ENCODE measurements at places on chromosomes 5 and 9.

DNA sequence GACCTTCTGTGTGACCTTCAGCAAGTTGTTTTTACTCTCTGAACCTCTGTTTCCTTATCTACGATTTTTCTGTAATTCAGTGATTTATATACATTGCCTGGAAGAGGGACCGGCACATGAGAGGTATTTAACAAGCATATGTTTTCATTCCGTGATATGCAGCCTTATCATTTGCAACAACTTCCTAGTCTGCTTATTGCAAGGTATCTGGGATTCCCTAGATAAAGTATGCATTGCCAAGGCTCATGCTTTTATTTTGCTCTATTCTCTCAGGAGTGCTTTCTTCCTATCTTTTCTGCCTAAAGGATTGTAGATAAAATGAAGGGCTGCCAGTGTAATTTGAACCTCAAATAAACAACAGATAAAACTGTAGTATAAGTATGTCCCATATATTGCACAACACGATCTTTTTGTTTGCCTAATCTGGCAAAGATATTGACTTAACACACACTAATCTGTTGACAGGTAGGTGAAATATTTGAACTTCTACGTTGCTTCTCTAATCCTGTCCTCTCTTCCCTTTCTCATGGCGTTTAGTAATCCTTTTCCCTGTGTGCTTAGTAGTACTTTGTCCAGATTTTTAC is 377.2 kb upstream of the TNC start:
- no peak for DNase-seq

- DNase-seq = no peak
Observed at GRCh38 chr5:139692679-139693308, 44.6 kb downstream of the CXXC5 start.

- no peak for DNase-seq
Observed at GRCh38 chr5:137819766-137820165, 47.9 kb upstream of the MYOT start.

DNA sequence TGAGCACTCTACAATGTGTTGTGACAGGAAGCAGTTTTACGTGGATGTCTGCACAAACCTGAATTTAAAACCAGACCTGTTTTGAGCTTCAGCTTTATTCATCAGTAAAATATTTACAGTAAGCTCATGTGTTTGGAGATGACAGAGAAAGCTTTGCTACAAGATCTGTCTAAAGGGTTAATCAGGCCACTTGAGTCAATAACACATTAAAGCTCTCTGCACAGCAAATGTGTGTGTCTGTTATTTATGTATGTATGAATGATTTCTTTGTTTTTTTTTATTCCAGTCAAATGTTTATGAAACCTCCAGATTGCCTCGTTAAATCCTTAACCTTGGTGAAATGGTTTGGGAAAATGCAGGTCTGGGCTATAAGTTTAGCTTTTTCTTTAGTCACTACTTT is 77.3 kb upstream of the SREK1 start:
- no peak for DNase-seq

DNA sequence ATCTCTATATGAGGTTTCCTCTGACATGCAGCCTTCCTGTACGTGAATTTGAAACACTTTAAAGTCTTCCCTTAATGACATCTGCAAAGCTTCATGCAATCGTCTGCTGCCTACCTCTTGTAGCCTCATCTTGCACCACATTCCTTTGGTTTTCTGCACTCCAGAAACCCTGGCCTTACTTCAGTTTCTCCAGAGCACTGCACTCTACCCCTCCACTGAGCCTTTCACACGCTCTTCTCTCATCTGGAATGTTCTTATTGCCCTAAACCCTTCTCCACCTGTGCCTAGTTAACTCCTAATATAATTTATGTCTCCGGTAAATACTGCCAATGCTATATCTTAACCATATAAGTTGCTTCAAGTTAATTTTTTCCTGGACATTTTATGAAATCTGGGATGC is 168.8 kb upstream of the SLC27A6 start:
- DNase-seq = no peak

DNA sequence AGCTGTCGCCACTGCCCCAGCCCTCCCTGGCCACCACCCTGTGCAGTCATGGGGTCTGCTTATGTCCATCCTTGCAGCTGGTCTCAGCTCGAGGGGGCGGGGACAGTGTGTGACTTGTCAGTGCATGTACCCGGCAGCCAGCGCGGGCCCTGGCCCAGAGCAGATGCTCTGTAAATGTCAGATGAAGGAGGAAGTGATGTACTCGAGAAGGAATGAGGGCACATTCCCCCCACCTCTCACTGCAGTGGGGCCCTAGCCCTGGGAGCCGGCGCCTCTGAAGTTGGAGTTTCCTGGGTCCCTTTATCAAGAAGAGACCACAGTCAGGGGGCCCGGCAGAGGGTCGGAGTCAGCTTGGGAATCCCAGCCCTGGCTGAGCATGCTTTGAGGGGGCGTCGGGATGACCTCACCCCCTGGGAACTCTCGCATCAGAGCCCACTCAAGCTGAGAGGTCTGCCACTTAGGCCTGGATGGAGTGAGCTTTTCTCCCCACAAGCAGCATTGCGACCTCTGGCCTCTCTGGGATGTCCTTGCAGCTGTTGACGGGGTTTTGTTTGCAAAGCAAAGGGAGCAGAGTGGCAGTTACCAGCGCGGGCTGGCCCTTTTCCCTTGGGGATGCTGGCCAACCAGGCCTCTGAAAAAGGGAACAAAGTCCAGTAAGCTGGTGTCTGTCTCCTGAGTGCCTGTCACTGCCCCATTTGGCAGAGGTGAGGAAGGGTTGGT is 19.0 kb downstream of the NEURL1B start:
- no peak for DNase-seq

DNA sequence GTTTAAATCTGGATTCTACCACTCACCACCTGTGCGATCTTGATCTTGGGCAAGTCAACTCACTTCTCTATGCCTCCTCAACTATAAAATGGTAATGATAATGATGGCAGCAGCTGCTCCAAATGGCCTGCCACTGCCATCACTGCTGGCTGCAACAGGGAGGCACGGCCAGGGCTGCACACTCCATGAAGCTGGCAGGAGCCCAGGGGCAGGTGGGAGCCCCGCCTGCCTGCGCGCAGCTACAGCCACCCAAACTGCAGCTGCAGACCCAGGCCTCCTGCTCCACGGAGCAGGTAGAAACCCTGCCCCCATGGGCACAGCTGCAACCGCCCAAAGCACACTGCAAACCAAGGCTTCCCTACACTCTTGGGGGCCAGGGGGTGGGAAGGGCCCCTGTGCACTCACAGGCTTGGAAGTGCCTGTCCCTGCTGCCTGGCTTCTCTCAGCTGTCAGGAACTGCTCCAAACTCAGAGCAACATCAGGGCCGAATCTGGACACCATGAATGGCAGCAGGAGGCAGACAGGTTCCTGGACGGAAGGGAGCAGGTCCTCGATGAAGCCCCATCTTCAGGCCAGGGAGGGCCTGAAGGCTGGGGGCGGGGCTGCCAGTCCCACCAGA is 57.6 kb downstream of the PRELID2 start:
- no peak for DNase-seq

- DNase-seq = no peak
Observed at GRCh38 chr5:58706736-58707135, 123.9 kb downstream of the RAB3C start.

DNA sequence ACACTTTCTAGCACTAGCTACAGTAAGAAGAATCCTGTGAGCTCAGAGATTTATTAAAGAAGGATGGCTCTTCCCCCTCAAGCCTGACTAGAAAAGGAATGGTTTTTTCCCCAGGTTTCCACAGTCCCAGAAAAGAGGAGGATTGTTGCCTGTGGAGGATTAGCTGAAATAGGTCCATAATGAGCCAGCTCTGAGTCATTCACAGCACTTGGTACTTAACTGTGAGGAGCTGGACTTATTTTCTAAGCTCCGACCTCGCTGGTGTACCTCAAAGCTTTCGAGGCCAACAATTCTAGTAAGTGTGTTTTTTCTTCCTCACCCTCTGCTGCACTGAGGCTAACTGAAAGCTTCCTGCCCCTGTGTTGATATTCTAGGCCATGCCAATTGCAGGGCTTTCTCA is 222.5 kb upstream of the IL12B start:
- DNase-seq = no peak

GRCh38 chr9:79131824-79132377 is 439.9 kb upstream of the TLE4 start:
- no peak for DNase-seq

GRCh38 chr5:32326216-32326772 is 13.6 kb upstream of the MTMR12 start:
- DNase-seq = no peak

- DNase-seq = no peak
Observed at GRCh38 chr9:100131216-100131615, 32.2 kb downstream of the INVS start.

GRCh38 chr5:180381428-180381827 is 28.3 kb upstream of the GFPT2 start:
- no peak for DNase-seq
